ENCODE measurements at places on chromosomes 4 and X.

- DNase-seq, result no peak
Observed at GRCh38 chrX:40877887-40878286, 142.5 kb upstream of the MED14 start.

DNA sequence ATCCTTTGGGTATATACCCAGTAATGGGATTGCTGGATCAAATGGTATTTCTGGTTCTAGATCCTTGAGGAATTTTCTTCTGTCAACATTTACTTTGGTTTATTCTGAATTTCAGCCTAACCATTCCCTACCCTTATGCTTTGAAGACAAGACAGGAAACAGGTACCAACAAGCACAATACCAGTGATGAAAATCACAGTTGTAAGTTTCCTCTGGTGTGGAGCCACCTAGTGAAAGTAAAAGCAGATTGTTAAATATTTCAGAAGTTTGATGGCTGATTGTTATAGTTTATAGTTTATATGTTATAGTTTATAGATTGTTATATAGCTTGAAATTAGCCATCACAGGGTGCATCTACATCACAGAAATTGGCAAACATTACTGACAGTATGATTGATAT is 104.5 kb upstream of the AGA start:
- DNase-seq, result no peak

GRCh38 chr4:20065952-20066351 is 185.8 kb upstream of the SLIT2 start:
- DNase-seq, result no peak

GRCh38 chr4:103904123-103904522 is 184.3 kb upstream of the TACR3 start:
- no peak for DNase-seq

DNA sequence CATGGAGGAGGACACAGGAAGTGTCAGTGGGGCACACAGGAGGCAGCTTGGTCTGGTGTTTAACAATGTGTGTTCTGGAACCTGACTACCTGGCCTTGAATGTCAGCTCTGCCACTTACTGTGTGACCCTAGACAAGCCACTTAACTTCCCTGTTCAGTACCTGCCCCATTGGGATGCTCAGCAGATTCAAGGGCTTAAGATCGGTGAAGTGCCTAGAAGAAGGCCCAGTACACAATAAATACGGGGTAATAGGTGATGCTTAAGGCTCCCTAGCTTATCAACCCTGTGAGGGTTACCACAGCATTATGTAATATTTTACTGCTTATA is 1.6 kb upstream of the CHIC2 start:
- no peak for DNase-seq

GRCh38 chr4:6701371-6701770 is 7.7 kb downstream of the S100P start:
- peak; percentile 51 for DNase-seq

GRCh38 chr4:14277505-14277904 is 650.0 kb upstream of the BOD1L1 start:
- no peak for DNase-seq

DNA sequence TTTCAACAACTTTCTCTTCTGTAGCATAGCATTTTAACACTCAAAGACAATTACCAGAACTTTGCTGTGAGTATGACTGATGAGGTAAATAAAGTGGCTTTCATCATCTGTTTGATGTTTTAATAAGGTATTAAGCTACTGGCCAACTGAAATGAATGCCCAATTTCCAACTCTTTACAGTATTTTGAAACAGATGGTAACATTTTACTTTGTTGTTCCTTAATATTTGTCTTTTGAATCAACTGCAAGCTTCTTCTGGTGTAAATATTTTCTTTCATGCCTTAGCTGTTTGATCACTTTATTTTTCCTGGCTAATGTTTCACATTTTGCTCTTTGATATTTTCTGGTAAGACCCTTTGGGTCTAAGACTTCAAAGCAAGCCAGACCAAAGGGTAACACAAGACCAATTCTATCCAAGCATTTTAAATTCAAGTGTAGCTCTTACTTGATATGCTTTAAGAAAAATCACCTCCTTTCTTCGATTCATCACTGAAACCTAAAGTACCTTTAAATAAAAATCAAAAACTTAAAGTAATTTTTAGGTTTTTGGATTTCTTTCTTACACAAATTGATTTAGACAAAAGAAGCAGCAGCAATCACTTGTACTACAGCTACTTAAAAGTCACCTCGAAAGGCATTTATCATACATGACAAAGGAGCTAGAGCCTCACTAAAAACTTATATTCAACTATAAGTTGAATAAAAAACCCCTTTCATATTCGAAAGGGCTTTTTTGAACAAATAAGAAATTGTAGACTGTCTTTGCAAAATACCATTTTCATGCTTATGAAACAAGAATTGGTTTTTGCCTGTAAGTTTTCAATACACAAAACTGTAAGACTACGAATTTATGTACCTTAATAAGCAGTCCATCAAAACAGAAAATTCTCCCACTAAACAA is 57.6 kb downstream of the TBCK start:
- no peak for DNase-seq

GRCh38 chr4:90215286-90215685 is 88.1 kb downstream of the CCSER1 start:
- no peak for DNase-seq

GRCh38 chrX:40893251-40893910 is 158.0 kb upstream of the MED14 start:
- DNase-seq, result no peak

DNA sequence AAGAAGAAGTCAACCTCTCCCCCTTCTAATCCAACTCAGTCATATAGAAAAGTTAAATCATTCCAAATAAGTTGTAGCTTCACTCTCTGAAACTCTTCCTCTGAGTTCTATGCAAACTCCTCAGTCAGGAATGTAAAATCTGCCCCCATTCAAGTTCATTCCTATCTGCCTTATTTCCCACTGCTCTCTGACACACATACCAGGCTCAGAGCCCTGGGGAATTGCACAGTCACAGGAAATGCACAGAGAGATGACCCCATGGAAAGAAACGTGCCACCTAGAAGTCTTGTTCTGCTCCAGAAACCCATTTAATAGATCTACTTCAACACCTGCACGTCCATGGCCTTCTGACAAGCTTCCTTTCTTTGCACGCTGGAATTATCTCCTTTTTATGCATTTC is 236.0 kb upstream of the VCX3A start:
- DNase-seq, result no peak

- no peak for DNase-seq
Observed at GRCh38 chr4:60482921-60483351, 717.2 kb upstream of the ADGRL3 start.

DNA sequence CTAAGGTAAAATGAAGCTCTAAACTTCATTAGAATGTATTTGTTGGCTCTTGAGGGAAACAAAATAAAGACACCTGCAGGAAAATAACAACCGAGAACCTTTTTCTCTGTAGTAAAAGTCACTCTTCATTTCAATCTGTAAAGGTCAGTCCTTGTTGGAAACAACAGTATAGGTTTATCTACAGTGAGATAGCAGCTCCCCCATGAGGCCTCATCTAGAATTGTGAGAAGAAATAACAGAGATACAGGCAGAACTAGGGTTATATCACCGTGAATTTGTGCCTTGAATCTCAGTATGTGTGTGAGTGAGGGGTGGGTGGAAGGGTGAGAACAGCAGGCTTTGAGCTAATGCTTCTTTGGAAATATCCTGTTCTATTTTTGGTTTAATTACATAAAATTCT is 107.8 kb upstream of the FMR1 start:
- DNase-seq, result no peak

- no peak for DNase-seq
Observed at GRCh38 chrX:155766321-155766720, 114.8 kb upstream of the VAMP7 start.

Data from stimulated activated CD4-positive, alpha-beta T cell treated with anti-CD3 and anti-CD28 coated beads, Interleukin-2, amount 100 ng/mL, for 48 hours (primary cell).